A549 treated with CpdA at 1 μM for 4 hours (cell line): ENCODE measurements at places on chromosomes 1 and 21. TPM values are rescaled to one million over a fixed set of nuclear protein-coding genes. Genes with fewer than 3 reads are reported as not detected.

Gene PSRC1
- 21.3 to 26.8 TPM (median 24.2 TPM) in 5 replicates for total RNA-seq

Gene ATP13A2
- 20.8 to 29.1 TPM (median 25.1 TPM) in 5 replicates for total RNA-seq

Gene AMY1C
- total RNA-seq: not detected in 5 replicates

Gene TTC24
- total RNA-seq: not detected in 5 replicates

Gene AMY1A
- not detected in 5 replicates for total RNA-seq

Gene VAMP4
- 3.8 to 5.4 TPM (median 4.0 TPM) in 5 replicates for total RNA-seq

Gene CRABP2
- 9.5 to 13.7 TPM (median 12.0 TPM) in 5 replicates for total RNA-seq
